Midbrain (tissue), 1 donor: ENCODE measurements at places on chromosomes 16 and 17.

- DNase-seq, result no peak
Measured at GRCh38 chr17:8163978-8164814, 1.4 kb upstream of the VAMP2 start.

DNA sequence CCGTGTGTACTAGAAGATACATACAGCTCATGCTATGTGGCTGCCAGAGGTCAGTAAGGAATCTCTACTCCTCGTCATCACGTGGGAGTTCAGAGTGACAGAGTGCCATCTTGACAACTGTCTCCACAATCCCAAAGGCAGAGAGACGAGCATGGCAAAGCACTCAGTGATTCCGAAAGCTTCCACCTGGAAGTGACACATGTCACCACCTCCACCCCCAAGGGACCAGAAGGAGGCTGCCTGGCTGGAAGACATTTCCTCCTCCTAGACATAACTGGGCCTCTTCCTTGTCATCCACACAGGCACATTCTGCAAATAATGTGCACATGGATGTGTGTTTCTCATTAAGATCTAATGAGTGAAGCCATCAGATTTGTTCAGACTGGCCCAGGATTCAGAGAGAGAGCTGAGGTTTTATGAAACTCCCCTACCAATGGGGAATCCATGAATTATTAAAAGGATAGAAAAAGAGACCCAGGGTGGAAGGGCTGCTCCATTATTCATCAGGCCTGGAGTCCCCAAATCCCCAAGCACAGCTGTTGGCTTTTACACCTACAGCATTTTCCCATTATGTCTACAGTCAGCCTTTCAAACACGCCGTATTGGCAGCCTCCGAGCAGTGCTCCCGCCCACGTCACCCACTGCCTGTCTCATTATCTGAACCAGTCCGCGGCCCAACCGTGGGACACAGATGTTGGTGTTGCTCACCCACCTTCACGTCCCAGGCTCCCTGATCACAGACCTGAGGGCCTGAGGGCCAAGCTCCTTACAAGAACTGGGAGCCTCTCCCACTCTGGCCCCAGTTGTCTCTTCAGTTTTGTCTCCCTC is 3.3 kb upstream of the CACNG5 start:
- no peak for DNase-seq

DNA sequence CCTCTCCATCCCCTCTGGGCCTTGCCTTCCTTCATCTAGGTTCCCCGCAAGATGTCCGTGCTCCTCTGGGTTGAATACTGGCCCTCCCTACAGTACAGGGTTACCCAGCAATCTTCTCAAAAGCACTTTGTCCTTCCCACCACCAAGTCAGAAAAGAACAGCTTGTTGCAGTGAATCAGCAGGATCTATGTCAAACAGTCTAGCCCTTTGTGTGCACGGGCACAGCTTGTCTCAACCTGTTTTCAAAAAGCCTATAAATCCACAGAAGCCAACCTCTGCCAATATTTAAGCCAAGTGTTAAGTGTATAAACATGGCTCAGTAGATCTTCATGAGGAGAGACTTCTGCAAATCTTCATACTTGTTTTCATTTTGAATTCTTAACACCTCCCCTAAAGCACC is 25.2 kb downstream of the C17orf67 start:
- no peak for DNase-seq

GRCh38 chr16:11074131-11074530 is 129.8 kb downstream of the CLEC16A start:
- DNase-seq, result no peak

DNA sequence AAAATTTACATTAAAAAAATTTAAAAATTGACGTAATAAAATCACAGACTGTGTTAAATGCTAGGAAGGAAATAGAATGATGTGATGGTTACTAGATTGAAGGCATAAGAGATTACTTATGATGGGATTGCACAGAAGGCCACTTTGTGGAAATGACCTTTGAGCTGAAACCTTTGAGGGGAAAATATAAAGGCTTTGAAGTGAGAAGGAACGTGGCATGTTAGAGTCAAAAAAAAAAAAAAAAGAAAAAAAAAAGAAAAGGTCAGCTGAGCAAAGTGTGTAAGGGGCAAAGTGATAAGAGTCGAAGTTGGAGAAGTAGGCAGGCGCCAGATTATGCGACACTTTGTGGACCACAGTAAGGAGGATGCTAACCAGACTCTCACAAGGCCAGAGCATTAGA is 3.6 kb upstream of the PSMD11 start:
- no peak for DNase-seq

GRCh38 chr16:48433850-48434530 is 48.8 kb upstream of the SIAH1 start:
- DNase-seq, result no peak

DNA sequence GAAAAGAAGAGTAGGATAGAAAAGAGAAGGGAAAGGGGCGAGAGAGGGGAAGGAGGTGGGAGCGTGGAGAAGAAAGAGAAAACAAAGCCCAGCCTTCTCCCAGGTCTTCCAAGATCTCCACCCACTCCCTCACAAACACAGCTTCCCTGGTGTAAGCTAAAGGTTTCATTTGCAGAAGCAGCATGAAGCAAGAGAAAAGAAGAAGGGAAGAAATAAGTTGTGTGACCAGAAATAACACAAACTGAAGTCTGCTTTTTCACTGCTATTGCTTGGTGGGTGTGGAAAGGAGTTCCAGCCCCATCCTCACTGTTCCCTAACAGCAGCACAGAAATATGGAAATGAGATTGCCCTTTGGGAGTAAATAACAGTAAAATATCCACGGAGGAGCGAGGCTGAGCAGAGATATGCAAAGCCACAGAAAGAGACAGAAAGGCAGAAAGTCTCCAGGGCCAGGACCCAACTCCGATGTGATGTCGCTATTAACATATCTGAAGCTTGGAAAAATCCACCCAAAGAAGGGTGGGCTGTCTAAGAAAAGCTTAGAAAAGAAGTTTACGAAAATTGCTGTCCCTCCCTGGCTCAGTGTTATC is 10.3 kb upstream of the GAS7 start:
- DNase-seq, result no peak
